Suppressor macrophage (primary cell): ENCODE measurements at places on chromosomes 5 and 9.
A peak's percentile ranks its signal among the peaks of the same experiment; 100 is the strongest.

DNA sequence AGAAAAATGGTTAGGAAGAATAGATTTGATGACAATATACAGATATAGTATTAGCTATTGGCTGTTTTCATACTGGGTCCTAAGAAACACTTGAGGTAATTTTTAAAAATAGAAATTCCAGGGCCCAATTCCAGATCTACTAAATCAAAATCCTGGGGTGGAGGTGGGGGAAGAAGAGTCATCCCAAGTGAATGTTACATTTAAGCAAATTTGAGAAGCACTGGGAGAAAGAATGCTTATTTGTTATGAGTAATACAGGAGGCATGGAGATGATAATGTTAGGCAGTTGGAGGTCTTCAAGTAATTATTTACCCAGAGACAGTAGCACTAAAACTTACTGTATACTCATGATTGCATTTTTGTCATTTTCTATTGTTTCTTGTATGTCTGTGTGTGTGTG, 93.0 kb upstream of the DAB2 start:
- no peak for DNase-seq

DNA sequence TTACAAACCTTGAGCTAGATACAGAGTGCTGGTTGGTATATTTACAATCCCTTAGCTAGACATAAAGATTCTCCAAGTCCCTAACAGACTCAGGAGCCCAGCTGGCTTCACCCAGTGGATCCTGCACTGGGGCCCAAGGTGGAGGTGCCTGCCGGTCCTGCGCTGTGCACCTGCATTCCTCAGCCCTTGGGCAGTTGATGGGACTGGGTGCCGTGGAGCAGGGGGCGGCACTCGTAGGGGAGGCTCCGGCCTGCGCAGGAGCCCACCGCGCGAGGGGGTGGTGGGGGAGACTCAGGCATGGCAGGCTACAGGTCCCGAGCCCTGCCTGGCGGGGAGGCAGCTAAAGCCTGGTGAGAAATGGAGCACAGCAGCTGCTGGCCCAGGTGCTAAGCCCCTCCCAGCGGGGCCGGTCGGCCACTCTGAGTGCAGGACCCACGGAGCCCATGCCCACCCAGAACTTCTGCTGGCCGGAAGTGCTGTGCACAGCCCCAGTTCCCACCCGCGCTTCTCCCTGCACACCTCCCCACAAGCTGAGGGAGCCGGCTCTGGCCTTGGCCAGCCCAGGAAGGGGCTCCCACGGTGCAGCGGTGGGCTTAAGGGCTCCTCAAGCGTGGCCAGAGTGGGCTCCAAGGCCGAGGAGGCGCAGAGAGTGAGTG, 1464.7 kb downstream of the EFNA5 start:
- no peak for DNase-seq

DNA sequence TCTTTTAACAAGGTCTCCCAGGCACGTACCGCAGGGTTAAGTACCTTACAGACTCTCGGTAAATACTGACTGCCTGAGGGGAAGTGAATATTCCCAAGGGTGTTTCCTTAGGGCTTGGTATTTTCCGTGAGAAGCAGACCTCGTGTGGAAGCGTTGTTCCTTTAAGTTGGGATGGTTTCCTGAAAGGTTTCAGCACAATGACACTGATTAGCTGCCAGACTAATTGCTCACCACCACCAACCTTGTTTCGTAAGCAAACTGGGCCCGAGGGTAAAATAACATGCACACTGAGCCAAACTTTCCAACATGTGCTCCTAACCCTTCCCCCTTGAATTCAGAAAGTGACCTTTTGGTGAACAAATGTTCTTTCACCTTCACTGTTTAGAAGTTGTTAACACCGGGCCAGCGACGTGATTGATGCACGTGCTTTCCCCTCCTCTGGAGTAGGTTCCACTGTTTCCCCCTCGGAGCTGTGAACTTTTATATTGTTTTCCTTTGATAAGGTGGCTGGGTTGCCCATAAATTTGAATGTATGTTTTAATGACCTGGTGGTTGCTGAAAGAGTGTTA, 128.1 kb upstream of the RPS23 start:
- DNase-seq = no peak

DNA sequence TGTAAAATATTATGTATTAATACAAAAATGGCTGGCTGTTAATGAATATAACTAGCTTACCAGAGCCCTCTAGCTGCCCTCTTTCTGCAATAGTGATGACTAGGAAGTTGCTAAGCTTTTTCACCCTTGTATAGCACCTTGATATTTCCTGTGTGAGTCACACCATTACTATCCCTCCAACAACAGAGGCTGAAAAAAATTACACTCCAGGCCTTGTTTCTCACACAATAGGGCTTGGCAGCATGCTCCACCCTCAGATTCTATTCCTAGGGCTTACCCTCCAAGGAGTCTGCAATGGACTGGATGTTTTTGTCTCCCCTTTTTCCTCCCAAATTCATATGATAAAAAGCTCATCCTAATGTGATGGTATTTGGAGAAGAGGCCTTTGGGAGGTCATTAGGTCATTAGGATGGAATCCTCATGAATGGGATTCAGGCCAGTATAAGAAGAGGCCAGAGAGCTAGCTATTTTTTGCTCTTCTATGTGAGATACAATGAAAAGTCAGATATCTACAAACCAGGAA, 184.6 kb upstream of the MAP1B start:
- no peak for DNase-seq

DNA sequence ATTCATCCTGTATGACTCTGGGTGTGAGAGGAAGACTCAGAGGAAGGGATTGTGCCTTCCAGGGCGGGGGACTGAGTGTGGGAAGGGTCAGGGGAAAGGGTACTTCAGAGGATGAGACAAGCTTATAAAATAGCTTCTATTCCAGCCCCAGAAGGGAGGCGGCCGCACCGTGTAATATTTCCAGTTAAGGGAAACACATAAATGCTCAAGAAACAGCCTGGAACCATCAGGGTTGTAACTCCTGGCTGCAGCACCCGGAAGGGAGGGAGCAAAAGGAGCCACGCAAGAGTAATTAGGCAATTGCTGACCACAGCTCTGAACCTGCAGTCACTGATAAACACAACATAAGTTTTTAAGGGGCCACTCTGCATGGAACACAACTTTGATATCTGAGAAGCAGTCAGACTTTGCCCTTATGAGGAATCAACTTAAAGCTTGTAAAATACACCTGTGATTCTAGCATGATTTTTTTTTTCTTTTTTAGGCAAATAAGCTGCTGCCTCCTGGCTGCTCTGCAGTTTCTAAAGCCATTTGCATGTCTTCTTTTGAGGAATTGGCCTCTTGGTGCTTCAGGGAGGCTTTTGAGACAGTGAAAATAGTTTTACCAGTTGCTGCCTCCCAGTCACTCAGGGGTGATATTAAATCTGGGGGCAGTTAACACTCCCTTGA, 382.7 kb downstream of the ENC1 start:
- DNase-seq = peak; percentile 51

GRCh38 chr9:1658661-1659362, 356.3 kb upstream of the SMARCA2 start:
- DNase-seq = no peak

DNA sequence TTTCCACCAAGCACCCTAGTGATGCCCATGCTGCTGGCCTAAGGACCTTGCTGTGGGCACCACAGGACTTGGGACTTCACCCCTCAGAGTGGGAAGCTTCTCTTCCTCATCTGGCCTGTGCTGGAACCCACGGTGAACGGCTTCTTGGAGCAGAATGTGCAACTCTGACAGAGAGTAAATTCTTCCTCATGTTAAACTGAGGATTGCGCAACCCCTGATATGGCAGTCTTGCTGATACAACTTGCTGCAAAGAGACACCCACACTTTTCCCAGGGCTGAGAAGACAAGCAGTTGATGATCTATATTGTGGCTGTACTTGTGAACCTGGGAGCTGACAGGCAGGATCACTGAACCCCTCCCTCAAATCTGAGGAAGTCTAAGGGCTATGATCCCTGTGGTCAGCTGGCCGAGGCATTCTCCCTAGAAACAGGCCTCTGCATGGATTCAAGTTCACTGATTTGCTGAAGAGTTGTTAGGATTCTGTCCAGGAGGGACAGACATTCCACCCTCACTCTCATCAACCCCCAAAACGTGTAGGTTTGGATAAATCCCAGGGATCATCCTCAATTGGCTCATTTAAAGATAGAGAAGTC, 307.2 kb downstream of the MTRR start:
- DNase-seq = peak; percentile 93

GRCh38 chr5:176697934-176698538, 50.8 kb downstream of the TSPAN17 start:
- DNase-seq = no peak

GRCh38 chr9:116661037-116661954, 25.8 kb upstream of the TRIM32 start:
- peak; percentile 53 for DNase-seq

- DNase-seq = no peak
These were observed 185.4 kb downstream of the PJA2 start for GRCh38 chr5:109224276-109224882.

DNA sequence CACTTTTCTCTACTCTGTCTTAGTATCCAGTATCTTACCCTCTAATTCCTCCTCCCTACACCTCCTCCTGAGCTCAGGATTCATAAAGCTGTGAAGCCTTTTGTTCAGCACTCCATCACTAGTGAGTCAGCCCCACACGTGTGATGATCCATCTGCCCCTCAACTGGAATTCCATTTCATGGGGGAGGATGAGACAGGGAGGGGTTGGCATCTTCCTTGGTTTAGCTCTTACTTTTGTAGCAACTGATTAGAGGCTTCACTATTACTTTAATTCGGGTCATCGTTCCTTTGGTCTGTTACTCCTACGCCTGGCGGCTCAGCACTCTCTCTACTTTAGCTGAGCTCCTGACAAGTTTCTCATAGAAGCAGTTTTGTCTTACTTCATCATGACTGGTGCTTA, 11.8 kb downstream of the BTNL8 start:
- no peak for DNase-seq

GRCh38 chr5:6525910-6526309, 77.3 kb downstream of the UBE2QL1 start:
- DNase-seq = no peak

DNA sequence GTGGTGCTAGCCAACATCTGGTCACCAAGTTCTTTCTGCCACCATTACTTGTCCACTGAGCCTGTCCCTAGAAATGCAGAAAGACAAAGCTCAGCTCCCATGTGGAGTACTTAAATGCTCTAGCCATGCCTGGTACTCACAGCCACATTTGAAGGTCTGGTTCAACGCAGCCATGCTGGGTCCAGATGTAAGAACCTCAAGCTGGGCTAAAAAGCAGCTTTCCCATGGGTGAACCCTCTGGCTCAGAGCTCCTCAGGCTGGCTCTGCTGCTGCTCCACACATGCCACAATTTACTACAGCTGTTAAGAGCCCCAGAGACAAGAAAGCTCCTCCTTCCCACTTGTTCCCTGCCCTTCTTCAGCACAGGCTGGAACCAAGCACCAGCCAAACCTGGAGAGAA, 97.1 kb upstream of the LRRTM2 start:
- no peak for DNase-seq

DNA sequence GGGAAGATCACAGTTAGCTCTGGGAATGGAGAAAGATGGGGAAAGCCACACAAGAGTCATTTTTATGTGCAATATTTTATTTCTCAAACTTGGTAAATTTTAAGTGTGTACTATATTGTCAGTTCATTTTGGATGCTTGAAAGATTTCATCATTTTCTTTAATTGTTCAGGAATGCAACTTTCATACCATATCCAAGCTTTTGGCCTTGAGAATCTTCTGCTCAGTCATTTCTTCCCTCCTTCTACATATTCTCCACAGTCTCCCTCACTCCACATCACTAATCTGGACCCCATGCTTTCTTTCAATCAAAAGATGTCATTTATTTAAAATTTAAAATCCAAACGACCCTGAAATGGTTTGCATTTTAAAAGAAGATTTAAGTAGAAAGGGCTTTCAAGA, 135.4 kb downstream of the FAM114A2 start:
- DNase-seq = no peak

GRCh38 chr5:124871303-124871702, 124.9 kb upstream of the ZNF608 start:
- DNase-seq = no peak

DNA sequence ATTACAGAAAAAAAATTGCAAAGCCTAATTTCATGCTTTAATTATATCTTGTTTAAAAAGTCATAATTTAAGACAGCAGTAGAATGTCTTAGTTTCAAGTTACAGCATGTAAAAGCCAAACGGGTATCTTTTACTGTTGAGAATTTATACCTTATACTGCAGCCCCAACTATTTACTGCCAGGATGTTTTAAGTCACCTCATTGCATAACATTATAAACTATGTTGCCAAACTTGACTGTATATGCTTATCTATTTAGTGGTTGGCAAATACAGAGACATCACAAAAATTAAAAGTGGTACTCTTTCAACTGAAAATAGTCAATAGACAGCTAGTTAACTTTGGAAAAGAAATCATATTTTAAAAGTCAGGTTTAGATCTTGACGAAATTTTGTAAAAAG, 119.5 kb downstream of the EDIL3 start:
- DNase-seq = no peak

DNA sequence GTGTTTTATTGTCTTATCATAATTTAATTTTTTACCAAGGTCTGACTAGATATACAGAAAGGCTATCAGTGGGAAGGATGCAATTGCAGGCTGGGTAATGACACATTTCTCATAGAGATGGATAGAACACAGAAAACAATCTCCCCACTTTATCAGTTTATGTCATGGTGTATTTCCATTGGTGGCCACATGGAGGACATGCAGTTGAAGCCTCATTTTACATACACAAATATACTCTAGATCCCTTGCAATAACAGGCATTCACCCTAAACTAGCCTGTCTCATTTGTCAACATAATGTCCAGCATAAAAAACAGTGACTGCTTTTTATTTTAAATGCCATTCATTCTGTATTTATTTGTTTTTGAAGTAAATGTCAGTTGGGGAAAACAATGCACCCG, 526.3 kb downstream of the GABRG2 start:
- peak; percentile 2 for DNase-seq

DNA sequence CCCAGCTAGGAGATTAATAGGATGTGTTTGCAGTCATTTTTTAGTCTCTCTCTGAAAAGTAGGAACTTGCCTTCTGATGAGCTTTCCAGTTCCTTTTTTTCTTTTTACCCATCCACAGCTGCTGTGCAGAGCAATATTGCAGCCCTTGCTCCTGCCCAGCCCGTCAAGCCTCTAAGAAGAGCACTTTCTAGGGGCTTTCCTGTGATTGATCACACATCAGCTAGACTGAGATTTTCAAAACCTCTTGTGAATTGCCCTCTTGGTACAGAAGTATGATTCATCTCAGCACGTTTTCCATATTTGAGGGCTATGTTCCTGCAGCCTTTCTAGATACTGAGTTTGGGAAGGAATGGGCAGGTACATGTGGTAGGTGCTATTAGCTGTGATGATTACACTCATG, 93.9 kb downstream of the GALNT10 start:
- peak; percentile 68 for DNase-seq

GRCh38 chr9:16207161-16207560, 654.3 kb downstream of the CCDC171 start:
- no peak for DNase-seq

GRCh38 chr5:72558383-72558782, 51.2 kb upstream of the ZNF366 start:
- no peak for DNase-seq

- no peak for DNase-seq
These were observed 627.2 kb downstream of the ISL1 start for GRCh38 chr5:52010454-52010853.

- no peak for DNase-seq
These were observed 50.5 kb downstream of the PDE4D start for GRCh38 chr5:59842999-59843398.

- DNase-seq = no peak
These were observed 3.4 kb downstream of the IL33 start for GRCh38 chr9:6219040-6219439.

- DNase-seq = no peak
These were observed 91.2 kb upstream of the EQTN start for GRCh38 chr9:27388150-27388549.

- DNase-seq = peak; percentile 18
These were observed 8.2 kb upstream of the TOR4A start for GRCh38 chr9:137269231-137269772.
